Renal pelvis (tissue), 12 donors: ENCODE measurements at places on chromosomes 16 and 17. TPM values are rescaled to one million over a fixed set of nuclear protein-coding genes. Genes with fewer than 3 reads are reported as not detected.
A peak's percentile ranks its signal among the peaks of the same experiment; 100 is the strongest.

The RAB37 gene
- 6.8 TPM for polyA plus RNA-seq

The ABCA8 gene
- polyA plus RNA-seq, result 1.6 TPM

DNA sequence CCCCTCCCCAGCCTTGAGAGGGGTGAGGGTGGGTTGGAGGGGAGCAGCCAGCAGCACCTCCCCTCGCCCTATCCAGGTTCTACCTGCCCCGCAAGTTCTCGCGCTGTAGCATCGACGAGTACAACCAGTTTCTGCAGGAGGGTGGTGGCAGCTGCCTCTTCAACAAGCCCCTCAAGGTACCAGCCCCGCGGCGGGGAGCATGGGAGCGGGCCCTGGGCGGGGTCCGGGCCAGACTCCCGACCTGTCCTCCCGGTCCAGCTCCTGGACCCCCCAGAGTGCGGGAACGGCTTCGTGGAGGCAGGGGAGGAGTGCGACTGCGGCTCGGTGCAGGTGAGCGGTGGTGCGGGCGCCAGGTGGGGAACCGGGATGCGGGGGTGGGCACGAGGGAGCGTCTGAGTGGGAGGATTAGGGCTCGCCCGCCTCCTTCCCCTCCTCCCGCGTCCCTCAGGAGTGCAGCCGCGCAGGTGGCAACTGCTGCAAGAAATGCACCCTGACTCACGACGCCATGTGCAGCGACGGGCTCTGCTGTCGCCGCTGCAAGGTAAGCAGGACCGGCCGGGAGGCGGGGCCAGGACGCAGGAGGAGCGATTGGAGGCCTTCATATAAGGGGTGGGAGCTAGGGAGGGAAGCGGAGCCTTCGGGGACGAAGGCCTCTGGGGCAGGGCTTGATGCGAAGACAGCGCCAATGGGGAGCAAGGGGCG, 16.5 kb downstream of the ADAM11 start:
- peak; percentile 31 for DNase-seq

- DNase-seq, result no peak
These were observed 28.5 kb downstream of the FTO start for GRCh38 chr16:53732296-53732929.

DNA sequence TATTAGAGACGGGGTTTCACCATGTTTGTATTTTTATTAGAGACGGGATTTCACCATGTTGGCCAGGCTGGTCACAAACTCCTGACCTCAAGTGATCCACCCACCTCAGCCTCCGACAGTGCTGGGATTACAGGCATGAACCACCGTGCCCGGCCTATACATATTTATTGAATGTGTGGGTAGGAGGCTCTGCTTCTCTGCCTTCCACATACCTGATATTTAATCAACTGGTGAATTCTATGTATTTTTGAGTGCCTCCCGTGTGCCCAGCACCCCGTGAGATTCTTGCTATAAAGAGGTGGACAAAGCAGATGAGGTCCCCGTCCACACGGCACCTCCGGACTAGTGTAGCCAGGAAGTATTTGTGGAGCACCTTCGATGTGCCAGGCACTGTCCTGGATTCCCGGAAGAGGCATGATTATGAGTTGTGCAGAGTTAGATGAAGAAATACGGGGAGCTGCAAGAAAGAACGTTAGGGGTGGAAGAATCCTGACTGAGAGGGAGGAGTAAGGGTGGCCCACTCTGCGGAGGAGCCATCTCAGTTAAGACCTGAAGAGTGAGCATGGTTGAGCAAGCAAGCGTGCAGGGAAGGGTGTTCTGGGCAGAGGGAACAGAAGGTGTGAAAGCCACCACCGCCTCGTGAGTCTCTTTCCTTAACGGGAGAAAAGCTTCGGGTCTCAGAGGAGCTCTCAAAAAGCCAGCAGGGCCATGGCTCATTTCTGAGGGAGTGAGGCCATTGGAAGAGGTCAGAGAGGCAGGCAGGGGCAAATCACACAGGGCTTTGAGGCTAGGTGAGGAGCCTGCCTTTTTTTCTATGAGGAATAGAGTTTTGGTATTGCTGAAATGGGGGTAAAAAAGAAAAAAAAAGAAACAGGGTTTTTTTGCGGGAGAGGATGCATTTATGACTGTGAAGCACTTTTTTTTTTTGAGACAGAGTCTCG, 21.2 kb downstream of the CRISPLD2 start:
- DNase-seq, result no peak

- no peak for DNase-seq
These were observed 76.8 kb downstream of the IRX5 start for GRCh38 chr16:55007504-55007903.

DNA sequence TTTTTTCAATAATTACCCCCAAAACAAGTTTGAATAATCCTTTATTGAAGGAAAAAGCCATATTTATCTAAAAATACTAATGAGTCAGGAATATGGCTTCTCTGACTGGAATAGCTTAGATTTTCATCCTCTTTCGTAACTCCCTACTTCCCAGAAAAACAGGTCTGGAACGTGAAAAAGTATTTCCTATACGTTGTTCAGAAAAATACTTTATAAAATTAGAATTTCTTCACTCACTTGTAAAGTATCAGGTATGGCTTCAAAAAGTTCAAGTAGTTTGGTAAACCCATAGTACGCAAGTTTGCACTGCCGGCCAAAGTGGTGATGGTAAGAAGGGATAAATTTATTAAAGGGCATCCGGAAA, 33.7 kb downstream of the MARF1 start:
- no peak for DNase-seq
